Astrocyte (in vitro differentiated cells and primary cell): ENCODE measurements at places on chromosomes 1 and 21. TPM values are rescaled to one million over a fixed set of nuclear protein-coding genes. Genes with fewer than 3 reads are reported as not detected.

DNA sequence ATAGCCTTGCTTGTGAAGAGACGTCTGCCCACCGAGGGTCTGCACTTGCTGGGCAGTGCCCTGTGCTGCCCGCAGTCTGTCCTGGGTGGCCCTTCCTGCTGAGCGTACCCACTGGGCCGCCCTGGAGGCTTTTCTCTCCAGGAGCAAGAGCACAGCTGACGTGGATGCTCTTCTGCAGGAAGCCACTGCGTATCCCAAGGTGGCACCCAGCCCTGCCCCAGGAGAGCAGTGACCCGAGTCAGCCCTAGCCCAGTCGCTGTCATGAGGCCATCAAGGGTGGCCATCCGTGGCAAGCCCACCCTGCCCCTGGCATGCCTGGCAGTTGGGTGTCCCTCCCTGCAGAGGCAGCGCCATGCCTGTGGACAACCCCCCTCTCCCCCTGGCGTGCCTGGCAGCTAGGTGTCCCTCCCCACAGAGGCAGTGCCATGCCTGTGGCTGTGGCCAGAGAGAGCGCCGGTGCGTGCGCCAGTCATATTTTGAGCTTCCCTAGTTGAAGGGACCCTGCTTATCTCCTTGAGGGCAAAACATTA is 51.3 kb upstream of the COL6A1 start:
- H3K4me1 ChIP-seq = no peaks in the 10 kb centered on the region
- H3K4me3 ChIP-seq = no peak overlapping the region
- no peak for DNase-seq
- H3K36me3 ChIP-seq = no peaks in the 10 kb centered on the region
- H3K27ac ChIP-seq = no peak overlapping the region

DNA sequence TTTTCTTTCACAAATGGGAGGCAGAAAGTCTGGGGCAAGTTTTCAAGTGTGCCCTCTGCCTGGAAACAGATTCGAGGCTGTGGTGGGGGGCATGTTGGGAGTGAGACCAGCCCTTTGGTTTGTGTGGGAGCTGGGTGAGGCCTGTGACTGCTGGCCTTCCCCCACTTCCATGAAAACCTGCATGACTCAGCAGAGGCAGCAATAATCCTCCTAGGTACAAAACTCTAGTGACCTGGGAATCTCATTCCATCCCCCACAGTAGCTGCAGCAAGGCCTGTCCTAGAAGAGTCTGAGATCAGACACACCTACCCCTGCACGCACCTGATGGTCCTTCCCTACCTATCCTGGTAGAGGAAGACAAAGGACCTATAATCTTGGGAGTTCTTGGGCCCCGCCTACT is 42.1 kb upstream of the KIAA0040 start:
- no peak overlapping the region for H3K4me3 ChIP-seq
- H3K36me3 ChIP-seq = no peaks in the 10 kb centered on the region
- no peaks in the 10 kb centered on the region for H3K27me3 ChIP-seq
- no peaks in the 10 kb centered on the region for H3K4me1 ChIP-seq
- H3K27ac ChIP-seq = no peak overlapping the region

DNA sequence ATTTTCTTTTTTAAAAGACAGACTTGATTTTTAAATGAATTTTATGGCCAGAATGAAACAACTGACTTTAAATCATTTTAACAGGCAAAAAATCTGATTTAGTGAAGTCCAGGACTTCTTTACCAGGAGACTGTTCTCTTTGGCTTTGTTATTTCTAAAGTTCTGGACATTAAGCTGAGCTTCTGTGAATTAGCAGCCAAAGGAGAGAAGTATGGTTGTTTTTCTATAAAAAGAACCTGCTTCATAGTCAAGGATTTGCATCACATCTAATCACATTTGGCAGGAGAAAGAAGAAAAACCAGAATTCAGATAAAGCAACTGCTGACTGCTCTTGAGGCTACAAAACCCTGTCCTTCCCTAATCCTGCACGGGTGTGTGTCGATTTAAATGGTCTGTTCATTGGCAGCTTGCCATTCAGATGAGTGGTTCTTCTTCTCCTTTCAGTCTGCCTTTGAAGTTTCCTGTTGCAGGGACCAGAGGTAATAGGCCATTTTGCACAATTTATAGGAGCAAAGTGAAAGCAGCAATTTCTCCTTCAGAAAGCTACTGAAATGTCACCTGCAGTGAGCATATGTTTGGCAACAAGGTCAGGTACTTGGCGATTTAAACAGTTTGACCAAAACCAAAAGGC is 215.4 kb downstream of the OLFM3 start:
- H3K4me1 ChIP-seq = no peaks in the 10 kb centered on the region
- no peak overlapping the region for H3K27ac ChIP-seq
- no peaks in the 10 kb centered on the region for H3K27me3 ChIP-seq
- H3K4me3 ChIP-seq = no peak overlapping the region
- no peaks in the 10 kb centered on the region for H3K36me3 ChIP-seq
- DNase-seq = peak; percentile 2

TCHH gene
- 0.70 and 0.86 TPM in 2 replicates for total RNA-seq

BARHL2 gene
- total RNA-seq = not detected in 2 replicates

GRCh38 chr1:236124965-236125364 is 17.4 kb upstream of the GPR137B start:
- no peaks in the 10 kb centered on the region for H3K36me3 ChIP-seq
- H3K27me3 ChIP-seq = no peaks in the 10 kb centered on the region
- no peak overlapping the region for H3K27ac ChIP-seq
- no peak overlapping the region for H3K4me3 ChIP-seq
- no peak for DNase-seq

GRCh38 chr1:172429331-172430127 is 9.0 kb downstream of the C1orf105 start:
- no peak overlapping the region for H3K4me3 ChIP-seq
- no peak overlapping the region for H3K27ac ChIP-seq
- H3K36me3 ChIP-seq = no peaks in the 10 kb centered on the region

DNA sequence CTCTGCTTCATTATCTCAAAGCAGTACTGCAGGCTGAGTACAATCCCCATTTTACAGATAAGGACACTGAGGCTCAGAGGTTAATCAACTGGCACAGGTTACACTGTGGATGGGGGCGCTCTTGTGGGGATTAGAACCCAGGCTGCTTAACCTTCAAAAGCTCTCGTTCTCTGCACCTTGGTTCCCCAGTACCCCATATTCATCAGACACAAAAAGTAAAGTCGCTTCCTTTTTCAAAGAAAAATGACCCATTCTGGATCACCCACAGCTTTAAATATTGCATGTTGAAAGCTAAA is 20.5 kb downstream of the SSBP3 start:
- no peaks in the 10 kb centered on the region for H3K27me3 ChIP-seq
- no peaks in the 10 kb centered on the region for H3K36me3 ChIP-seq
- H3K27ac ChIP-seq = no peak overlapping the region
- no peaks in the 10 kb centered on the region for H3K4me1 ChIP-seq
- DNase-seq = no peak

RGS8 gene
- 0.09 and 0.12 TPM in 2 replicates for total RNA-seq

DNA sequence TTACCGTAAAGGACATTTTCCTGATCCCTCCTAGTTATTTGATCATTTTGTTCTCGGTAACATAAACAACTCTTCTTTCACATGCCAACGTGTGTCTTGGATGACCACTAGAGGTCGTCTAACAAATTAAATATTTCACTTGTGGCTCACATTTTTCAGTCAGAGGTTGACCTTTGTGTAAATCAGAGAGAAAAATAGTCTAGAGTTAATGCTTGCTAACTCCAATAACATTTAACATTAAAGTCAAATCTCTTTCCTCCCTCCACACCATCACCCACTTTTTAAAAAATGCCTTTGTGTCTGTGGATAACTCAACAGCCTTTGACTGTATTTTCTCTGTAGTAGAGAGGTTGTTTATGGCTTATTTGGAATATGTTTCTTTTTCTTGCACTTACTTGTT is 220.5 kb upstream of the B3GALT2 start:
- H3K4me3 ChIP-seq = no peak overlapping the region
- H3K4me1 ChIP-seq = no peaks in the 10 kb centered on the region
- H3K36me3 ChIP-seq = no peaks in the 10 kb centered on the region
- peak; percentile 69 for DNase-seq
- H3K27ac ChIP-seq = no peak overlapping the region
- no peaks in the 10 kb centered on the region for H3K27me3 ChIP-seq

MCM3AP gene
- total RNA-seq = 84.2 and 86.7 TPM in 2 replicates
